ENCODE measurements at places on chromosomes 6 and 20.

GRCh38 chr6:511488-512137 is 120.1 kb downstream of the IRF4 start:
- DNase-seq = no peak

- DNase-seq = no peak
These were observed 90.9 kb upstream of the LGSN start for GRCh38 chr6:63410435-63411426.

- no peak for DNase-seq
These were observed 28.6 kb upstream of the OLIG3 start for GRCh38 chr6:137522831-137523230.

DNA sequence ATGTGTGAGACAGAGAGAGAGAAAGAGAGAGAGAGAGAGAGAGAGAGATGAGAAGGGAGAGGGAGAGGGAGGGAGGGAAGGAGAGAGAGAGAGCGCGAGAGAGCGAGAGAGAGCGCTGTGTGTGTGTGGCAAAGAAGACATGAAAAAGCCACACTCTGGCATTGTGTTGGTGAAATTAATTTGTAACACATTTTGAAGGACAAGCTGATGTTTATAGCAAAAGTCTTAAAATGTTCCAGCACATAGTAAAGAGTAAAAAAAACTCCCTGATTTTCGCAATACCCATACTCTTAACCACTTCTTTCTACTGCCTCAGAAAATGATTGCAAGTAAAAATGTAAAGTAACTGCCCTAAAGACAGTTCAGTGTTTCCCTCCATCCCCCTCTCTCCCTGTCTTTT is 56.7 kb downstream of the SLC22A1 start:
- no peak for DNase-seq

GRCh38 chr6:162344646-162345010 is 382.9 kb downstream of the PRKN start:
- DNase-seq = no peak

Data from stimulated activated CD4-positive, alpha-beta T cell treated with anti-CD3 and anti-CD28 coated beads, TNF-alpha, amount 100 ng/mL, for 48 hours (primary cell).